Gastroesophageal sphincter (tissue), 4 donors: ENCODE measurements at places on chromosomes 4 and X.

- peak; percentile 38 for ATAC-seq
Measured at GRCh38 chrX:120791013-120791643, 84.5 kb downstream of the CT47B1 start.

DNA sequence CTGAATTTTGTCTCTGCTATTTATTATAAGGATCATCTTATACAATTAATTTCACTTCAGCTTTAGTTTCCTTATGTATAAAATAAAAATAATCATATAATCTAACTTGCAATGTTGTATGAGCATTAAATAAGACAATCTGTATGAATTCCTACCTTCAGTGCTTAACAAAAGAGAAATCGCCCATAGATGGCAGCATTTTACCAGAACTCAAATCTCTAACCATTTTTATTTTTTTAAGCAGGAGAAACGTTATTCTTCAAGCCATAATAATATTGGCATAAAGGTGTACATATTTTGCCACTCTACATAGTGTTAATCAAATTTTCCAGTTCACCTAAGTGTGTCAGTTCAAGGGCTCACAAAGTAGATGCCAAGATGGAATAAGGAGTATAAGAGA lies 78.8 kb downstream of the TMEM47 start:
- ATAC-seq = no peak

DNA sequence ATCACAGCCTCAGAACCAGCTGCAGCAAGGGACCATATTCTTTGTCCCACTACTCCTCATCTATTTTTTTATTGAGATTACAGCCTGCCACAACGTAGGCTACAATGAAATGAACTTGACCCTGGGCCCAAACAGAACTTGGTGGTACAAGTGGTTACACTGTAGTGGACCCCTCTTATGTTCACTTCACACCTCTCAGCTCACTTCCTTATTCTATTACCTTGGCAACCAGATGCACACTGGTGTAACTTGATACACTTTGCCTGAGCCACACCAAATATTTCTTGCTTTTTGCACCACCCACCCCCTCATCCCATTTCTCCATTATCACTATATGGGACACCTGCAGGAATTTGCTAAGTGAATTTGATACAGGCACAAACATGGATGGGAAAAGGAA lies 105.8 kb downstream of the CXCL13 start:
- ATAC-seq = no peak

DNA sequence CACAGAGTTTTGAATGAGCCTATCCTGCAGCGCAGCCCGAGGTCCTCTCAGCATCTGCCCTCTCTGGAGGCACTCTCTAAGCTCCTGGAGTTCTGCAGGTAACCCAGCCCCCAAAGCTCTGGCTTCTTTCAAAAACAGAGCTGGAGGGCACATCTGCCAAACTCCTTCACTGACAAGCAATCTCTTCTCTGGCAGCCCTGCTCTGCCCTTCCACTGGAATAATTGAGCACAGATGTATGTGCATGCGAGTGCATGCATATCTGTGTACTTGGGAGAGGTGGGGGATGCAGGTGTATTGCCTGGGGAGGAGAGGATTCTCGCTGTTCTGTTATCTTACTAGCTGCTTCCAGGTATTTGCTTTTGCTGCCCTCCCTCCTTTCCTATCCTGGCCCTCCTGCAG lies 22.2 kb upstream of the PLP1 start:
- no peak for ATAC-seq

GRCh38 chr4:73851293-73851692 lies 1.8 kb upstream of the PF4V1 start:
- ATAC-seq = no peak

GRCh38 chrX:153828723-153829548 lies 1.4 kb downstream of the PDZD4 start:
- peak; percentile 39 for ATAC-seq

- no peak for ATAC-seq
Measured at GRCh38 chrX:7689791-7690412, 153.1 kb upstream of the VCX start.

- no peak for ATAC-seq
Measured at GRCh38 chrX:15664487-15665444, at the start of gene CLTRN. Gene CLTRN (minus strand): TSS chrX:15664805. CDS start chrX:15664775, 30 bp downstream.

DNA sequence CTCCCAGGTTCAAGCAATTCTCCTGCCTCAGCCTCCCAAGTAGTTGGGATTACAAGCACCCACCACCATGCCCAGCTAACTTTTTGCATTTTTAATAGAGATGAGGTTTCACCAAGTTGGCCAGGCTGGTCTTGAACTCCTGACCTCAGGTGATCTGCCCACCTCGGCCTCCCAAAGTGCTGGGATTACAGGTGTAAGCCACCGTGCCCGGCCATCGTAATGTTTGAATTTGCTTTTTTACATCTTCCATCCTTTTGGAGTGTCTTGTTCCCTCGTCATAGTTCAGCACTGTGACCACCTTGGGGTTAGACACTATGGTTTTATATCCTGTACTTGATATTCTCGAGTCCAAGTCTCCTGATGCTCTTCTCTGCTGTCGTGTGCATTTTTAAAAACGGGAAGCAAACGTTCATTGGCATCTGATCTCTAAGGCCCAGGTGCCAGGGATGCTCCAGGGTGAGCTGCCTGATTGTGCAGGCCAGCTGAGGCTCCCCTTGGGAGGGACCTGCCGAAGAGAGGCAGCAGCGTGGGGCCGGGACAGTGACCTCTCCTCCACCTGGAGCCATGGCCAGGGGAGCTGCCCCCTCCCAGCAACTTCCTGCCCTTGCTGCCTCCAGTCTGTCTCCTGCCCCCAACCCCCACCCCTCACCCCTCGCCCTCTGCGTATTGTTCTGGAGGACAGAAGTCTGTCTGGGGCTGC lies 16.7 kb downstream of the DGKQ start:
- ATAC-seq = no peak

DNA sequence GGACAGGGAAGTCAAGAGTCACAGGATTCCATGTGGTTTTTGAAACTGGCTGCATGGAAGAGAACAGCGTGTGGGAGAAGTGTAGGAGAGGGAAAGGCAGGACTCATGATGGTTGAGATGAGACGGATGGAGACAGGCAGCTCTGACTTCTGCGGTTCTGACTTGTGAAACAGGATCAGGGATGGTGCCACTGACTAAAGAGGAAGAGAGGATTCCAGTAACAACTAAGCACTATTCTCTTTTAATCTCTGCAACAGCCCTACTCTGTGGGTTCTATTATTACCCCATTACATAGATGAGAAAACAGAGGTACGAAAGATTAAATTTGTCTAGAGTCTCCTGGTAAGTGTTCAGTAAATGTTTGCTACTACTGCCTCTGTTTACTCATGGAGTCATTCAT lies 156.3 kb downstream of the CBR4 start:
- no peak for ATAC-seq

GRCh38 chrX:11190745-11191510 lies 79.8 kb downstream of the HCCS start:
- no peak for ATAC-seq

- no peak for ATAC-seq
Measured at GRCh38 chr4:94582517-94582916, 130.8 kb downstream of the PDLIM5 start.

GRCh38 chr4:53132132-53132891 lies 233.5 kb downstream of the SCFD2 start:
- ATAC-seq = no peak

DNA sequence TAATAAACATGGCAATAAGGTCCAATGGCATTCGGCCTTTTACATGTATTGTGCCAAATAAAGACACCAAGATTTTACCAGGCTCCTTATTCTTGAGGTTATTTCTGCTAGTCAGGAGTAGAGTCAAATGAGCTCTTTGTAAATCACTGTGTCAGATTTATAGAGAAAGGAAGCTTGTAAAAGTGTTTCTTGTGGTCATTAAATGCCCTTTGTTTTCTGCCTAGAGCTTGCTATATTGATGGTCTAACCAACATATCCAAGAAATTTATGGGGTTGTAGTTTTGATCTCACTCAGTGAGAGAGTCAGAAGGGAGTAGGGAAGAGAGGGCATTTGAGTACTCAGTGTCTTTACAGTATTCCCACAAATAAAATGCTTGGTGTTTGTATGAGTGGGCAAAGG lies 86.2 kb upstream of the FRMPD4 start:
- ATAC-seq = no peak

- no peak for ATAC-seq
Measured at GRCh38 chr4:118736900-118737299, 51.7 kb downstream of the METTL14 start.

DNA sequence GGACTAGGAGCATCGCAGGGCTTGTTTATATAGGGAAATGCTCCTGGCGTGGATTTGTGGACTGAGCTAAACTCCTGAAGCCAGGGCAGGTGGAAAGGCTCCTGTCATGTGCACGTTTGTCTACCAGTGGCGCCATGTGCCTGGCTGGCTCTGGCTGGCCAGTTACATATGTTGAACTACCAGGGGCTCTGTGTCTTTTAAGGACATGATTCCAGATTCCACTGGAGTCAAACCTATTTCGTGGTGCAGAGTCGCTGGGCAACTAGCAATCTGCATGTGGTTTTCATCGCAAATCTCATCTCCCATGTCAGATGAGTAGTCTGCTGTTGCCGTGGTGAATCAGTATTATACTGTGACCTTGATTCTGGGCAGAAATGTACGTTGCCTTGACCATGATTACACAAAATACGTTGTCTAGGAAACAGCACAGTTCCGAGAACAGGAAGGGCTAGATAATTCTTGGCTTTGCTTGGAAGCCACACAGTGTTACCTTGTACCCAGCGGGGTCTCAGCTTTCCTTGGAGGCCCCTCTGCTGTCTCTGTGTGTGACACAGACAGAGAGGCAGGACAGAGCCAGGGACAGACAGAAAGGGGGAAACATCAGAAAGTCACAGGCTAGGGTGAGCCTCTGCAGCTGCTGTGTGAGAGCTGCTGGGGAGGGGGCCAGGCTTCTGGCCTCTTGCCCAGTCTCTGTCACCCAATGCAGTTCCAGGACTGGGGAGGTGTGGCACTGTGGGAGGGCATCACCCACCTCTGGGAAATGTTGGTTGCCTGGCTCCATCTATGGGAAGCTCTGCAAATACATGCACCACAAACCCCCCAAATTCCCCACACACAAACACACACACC lies 19.2 kb downstream of the PNMA6E start:
- ATAC-seq = peak; percentile 58

DNA sequence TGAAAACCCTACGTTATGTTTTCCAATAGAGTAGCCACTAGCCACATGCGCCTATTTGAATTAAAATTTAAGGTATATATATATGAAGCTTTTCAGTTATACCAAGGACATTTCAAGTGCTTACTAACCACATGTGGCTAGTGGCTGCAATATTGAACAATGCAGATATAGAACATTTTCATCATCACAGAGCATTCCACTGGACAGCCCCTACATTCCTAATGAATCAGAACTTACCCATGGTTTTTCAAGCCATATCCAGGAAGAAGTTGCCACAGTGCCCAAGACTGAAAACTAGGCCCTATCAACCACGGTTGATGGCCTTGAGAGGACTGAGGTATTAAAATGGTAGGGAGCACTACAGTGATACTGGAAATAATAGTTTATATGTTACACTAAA lies 29.7 kb downstream of the NEK1 start:
- ATAC-seq = no peak

DNA sequence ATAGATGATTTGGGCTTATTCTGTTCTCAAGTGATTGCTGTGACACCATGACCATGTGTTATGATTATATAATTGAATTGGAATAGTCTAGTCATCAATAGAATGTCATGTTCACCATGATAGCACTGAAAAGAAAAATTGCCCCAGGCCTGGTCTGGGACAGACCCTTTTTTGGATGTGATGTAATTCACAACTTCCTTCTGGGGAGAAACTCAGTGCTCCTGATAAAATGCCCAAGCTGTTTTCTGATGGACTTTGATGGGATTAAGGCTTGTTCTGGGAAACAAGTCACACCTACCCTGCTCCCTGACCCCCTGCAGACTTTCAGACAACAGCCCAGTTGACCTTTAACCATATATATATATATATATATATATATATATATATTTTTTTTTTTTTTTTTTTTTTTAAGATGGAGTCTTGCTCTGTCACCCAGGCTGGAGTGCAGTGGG lies 65.3 kb downstream of the RHOH start:
- no peak for ATAC-seq

- peak; percentile 93 for ATAC-seq
Measured at GRCh38 chr4:88803600-88804096, 106.0 kb upstream of the NAP1L5 start.

DNA sequence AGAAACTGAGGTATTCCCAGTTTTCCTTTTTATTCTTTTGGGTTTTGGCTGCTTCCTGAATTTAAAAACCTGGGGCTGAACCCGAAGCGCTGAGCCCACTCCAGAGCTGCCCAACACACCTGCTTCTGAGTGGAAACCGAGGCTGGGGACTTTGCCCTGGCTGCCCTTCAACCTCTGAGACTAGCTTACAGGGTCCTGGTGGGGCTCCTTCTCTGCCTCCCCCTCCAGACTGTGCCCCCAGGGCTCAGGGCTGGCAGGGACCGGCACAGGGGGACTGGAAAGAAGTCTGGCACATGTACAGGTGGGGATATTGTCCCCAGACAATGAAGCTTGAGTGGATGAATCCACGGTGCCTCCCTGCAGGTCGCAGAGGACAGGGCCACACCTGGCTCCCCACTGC lies 240.4 kb upstream of the PSAPL1 start:
- no peak for ATAC-seq

- no peak for ATAC-seq
Measured at GRCh38 chr4:26126143-26126718, 194.6 kb upstream of the RBPJ start.

DNA sequence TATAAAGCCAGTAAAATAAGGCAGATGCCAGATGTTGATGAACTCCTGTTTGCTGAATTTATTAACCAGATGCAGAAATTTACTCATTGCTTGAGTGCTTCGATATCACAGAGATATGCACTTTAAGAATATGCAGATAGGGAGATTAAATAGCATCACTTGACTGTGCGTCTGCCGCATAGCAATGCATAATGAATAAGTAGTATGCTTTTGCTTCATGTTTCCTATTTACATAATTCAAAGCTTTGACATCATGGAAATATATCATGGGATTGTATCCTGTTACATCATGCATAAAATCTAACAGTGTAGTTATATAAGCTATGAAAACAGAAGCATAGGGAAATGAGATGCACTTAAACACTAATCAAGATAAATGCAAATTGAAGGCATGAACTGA lies 45.9 kb downstream of the VEGFC start:
- ATAC-seq = no peak

- no peak for ATAC-seq
Measured at GRCh38 chrX:68755616-68756125, 73.2 kb upstream of the EFNB1 start.

- ATAC-seq = no peak
Measured at GRCh38 chr4:1115528-1116293, 2.3 kb upstream of the RNF212 start.
